ENCODE measurements at places on chromosomes 16 and 17.
A peak's percentile ranks its signal among the peaks of the same experiment; 100 is the strongest.

DNA sequence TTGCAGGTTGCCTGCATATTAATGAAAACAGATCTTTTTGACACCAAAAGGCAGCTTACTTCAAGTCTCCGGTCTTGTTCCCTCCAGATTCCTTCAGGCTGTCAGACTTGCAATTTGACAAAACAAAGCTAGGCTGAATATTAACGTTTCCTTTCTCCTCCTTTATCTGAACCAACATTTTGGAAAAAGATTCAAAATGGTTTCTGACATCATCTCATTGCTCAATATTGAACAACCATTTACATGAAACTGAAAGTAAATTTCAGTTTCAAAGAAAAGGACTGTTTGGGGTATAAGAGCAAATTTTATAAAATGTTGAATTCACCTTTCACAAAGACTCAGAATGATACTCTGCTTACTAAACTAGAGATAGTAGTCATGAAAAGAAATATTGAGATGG lies 521.8 kb downstream of the KCNJ2 start:
- no peak for DNase-seq

DNA sequence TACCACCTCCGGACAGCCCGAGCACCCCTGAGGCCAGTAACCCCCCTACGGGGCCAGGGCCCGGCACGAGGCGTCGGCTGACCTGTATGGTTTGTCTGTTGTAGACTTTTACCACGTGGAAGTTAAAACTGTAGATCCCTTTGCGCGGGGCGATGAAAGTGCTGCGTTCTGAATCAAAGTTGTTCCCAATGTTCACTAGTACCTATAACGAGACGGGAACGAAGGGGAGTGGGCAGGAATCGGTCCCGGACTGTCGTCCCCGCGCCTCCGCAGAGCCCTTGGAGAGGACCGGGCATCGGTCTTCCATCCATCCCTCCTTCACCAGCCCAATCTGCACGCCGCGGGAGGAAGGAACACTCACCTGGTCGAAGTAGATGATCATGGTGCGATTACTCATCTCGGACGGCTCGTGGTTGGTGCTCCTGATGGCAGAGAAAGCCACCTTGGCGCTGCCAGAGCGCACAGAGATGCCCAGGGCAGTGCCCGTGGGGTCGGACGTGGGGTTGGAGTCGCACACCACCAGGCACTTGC lies 732 bp downstream of the CBLN1 start:
- no peak for DNase-seq

DNA sequence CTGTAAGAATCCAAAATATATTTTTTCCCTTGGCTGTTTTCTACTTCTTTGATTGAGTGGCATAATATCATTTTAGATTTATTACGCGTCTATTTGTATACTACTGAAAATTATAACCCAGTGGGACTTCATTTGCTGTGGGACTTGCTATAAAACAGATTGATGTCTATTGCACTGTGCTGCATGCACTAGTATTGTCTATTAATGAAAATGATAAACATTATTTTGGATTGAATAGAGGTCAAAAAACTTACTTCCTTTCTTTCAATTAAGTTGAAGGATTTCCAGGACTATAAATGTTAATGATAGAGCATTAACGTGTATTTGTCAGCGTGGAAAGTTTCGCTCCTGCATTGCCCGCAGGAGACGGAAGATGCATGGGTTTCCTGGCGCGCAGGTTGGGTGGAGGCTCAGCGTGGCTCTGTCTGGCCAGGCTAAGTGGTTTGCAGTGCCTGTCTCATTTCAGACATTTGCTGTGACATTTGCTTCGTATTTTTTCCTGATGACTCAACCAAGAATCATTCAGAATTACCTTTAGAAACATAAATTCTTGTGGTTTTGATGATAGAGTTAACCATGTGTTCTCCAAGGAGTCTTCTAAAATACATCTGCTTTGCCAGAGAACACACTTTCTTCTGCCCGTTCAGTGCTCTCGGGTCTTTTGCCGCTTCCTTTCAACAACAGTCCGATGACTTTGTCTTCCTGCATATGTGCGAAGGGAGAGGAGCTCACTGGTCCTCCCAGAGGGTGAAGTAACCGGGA lies 216.7 kb downstream of the RPTOR start:
- peak; percentile 79 for DNase-seq

GRCh38 chr17:9179602-9180001 lies 158.3 kb downstream of the NTN1 start:
- DNase-seq = no peak

GRCh38 chr16:75443298-75443697 lies 10.0 kb upstream of the CFDP1 start:
- no peak for DNase-seq

GRCh38 chr17:33140413-33141099 lies 148.9 kb downstream of the SPACA3 start:
- DNase-seq = no peak

DNA sequence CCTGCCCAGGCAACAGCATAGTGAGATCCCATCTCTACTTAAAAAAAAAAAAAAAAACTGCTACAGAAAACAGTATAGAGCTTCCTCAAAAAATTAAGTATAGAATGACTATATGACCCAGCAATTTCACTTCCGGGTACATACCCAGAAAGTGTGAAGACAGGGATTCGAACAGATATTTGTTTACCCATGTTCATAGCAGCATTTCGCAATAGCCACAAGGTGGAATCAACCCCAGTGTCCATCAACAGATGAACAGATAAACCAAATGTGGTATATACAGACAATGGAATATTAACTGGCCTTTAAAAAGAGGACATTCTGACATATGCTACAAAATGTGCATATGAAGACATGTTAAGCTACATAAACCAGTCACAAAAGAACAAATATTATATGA lies 95.5 kb downstream of the CHD9NB start:
- no peak for DNase-seq

- DNase-seq = no peak
Measured at GRCh38 chr16:54878301-54878700, 52.4 kb upstream of the IRX5 start.

DNA sequence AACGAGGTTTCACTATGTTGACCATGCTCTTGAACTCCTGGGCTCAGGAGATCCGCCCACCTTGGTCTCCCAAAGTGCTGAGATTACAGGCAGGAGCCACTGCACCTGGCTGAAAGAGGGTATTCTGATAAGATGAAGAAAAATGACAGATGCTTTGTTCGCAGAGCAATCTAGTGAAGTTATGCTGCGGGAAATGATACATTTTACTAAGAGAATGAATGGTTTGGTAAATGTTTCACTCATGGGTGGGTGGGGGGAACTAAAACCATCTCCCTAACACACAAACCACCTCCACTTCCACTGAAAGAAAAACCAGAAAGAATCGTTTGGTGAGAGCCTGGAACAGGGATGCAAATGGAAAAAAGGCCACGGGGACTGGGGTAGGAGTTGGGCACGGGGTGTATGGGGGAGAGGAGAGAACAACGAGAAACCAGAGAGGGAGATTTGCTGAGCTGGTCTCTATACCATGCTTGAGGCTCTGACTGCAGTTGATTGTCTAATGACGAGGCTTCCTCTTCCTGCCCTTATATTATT lies 19.0 kb upstream of the XYLT2 start:
- DNase-seq = no peak

GRCh38 chr16:70685061-70685937 lies 554 bp downstream of the MTSS2 start:
- DNase-seq = no peak

GRCh38 chr17:59829217-59830006 lies 63.3 kb downstream of the TUBD1 start:
- peak; percentile 95 for DNase-seq

DNA sequence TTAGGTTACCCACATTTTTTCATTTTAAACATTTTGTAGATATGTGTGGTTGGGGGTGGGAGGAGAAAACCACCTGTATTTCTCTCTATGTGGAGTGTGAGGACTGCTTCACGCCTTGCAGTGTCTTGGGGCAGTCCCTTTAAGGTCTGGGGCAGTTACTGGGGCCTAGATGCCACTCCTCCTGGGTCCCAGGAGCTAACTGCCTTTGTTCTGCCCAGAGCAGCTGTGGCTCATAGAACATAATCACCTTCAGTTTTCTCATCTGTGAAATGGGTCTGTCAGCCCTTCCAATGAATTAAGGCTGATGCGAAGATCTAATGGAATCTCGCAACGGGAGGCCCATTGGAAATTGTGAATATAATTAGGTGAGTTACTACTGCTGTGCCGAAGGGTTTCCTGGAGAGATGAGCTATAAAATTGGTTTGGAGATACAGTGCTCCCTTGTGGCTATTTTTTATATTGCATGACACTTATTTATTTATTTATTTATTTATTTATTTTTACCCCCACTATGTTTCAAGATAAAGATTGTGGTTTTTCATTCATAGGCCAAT lies 22.9 kb downstream of the DHRS7C start:
- DNase-seq = peak; percentile 50

GRCh38 chr17:55286681-55287589 lies 22.2 kb downstream of the HLF start:
- no peak for DNase-seq

DNA sequence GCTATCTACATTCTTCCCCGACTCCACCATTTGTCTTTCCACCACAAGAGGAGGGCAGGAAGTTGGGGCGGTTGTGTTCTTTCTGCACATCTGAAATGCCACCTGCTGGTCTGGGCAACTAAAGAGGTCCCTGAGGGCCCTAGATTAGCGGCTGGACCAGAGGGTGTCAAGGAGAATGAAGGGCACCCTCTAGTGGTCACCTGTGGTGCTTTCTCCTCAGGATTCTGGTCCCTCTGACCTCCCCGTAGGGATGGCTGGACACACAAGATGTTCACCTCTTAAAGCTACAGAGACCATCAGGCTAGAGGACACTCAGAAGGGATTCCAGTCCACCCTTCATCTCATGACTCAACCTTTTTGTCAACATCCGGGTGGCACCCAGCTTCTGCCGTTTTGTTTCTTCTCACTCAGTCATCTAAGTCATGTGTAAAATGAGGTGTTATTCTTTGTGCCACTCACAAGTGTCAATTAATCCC lies 2.9 kb upstream of the SCIMP start:
- DNase-seq = peak; percentile 22

GRCh38 chr17:50808413-50808812 lies 27.0 kb upstream of the WFIKKN2 start:
- DNase-seq = no peak

- DNase-seq = no peak
Measured at GRCh38 chr17:80930335-80931279, 61.0 kb upstream of the CHMP6 start.

DNA sequence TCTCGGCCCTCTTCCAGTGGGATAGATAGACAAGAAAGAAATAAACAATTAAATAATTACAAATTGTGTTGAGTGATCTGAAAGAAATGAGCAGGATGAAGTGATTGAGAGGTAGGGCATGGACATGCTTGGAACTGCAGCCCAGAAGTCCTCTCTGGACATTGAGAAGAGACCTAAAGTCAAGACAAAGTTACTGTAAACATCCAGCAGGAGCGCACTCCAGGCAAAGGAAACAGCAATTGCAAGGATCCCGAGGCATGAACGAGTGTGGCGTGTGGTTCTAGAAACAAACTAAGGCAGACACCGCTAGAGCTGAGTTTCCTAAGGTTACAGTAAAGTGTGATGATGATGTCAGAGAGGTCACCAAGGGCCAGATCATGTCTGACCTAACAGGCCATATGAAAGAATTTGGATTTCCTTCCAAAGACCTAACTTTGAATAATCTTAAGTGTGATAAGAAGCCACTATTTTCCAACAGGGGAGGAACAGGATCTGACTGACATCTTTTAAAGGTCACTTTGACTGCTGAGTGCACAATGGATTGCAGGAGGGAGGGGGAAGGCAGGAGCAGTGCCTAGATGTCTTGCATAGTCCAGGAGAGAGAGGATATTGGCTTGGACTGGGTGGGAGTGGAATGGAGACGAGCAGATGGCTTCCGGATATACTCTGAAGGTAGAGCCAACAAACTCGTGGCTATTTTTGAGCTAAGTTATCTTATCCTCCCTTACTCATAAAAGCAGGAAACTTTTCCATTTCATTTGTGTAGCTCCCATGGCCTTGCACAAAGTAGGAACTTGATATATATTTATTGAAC lies 19.0 kb downstream of the ABCC12 start:
- no peak for DNase-seq

DNA sequence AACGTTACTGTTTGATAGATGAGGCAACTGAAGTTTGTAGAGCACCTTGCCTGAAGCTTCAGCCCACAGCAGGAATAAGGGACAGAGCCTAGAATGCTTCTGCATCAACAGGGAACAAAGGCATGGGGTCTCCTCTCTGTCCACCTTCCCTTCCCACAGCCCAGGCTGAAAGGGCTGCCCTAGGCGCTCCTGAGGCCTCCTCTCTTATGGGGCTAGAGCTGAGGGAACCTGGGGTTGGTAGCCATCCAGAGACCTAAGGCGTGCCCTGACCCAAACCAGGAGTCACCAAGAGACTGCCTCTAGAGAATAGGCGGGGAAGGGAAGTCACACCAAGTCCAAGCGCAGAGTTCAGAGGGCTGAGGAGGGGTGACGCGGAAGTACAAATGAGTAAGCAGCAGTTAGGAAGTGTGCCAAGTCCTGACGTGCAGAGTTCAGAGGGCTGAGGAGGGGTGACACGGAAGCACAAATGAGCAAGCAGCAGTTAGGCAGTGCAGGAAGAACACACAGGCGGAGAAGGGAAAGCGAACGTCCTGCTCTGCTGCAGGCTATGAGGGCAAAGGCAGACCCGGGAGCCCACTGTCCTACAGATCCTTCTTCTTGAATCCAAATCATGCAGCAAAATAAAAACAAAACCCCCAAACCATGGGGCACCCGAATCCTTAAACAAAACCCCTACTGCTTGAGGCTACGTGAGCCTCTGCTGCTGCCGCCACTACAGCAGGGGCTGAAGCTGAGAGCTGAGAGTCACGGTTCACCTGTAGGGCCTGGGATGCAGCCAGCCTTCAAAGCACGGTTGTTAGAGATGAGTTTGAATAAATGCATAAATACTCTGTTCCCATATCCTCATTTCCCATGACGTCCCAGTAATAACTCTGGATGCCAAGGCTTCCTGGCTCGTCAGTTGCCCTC lies 2.7 kb upstream of the SPG7 start:
- DNase-seq = peak; percentile 30

GRCh38 chr16:19991614-19992013 lies 82.1 kb downstream of the GPR139 start:
- DNase-seq = peak; percentile 18

- no peak for DNase-seq
Measured at GRCh38 chr16:79328402-79329165, 272.0 kb downstream of the MAF start.

DNA sequence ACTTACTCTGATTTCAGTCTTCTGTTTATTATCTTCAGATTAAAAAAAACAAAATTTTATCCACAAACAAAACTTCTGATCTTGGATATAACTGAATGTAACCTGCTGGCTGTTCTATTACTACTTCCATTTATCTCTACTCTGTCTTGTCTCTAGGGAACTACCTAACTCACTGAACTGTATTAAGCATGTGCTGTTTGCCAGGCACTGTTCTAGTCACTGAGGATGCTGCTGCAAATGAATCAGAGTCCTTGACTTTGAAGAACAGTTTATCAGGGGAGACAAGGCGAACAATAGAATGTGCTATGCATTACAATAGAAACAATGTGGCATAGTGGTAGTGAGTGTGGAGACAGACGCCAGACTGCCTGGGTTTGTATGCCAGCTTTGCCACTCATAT lies 2.3 kb upstream of the ANKRD40 start:
- DNase-seq = no peak

DNA sequence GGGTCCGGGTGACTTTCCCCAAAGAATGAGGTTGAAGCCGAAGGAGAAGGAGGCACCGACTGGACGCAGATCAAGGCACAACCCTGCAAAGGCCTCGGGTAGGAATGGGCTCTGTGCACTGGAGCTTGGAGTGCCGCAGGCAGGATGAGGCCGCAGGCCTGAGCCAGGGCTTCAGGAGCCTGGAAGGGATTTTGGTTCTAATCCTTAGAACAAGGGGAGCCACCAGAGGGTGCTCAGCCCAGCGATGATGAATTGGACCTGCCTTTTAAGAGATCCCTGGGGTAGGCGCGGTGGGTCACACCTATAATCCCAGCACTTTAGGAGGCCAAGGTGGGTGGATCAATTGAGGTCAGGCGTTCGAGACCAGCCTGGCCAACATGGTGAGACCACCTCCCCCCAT lies 8.1 kb downstream of the CIBAR2 start:
- no peak for DNase-seq

Measured in NCI-H510A treated with DMSO at 0.1 percent for 48 hours (cell line).